ENCODE measurements at places on chromosomes 4 and X. TPM values are rescaled to one million over a fixed set of nuclear protein-coding genes. Genes with fewer than 3 reads are reported as not detected.

DNA sequence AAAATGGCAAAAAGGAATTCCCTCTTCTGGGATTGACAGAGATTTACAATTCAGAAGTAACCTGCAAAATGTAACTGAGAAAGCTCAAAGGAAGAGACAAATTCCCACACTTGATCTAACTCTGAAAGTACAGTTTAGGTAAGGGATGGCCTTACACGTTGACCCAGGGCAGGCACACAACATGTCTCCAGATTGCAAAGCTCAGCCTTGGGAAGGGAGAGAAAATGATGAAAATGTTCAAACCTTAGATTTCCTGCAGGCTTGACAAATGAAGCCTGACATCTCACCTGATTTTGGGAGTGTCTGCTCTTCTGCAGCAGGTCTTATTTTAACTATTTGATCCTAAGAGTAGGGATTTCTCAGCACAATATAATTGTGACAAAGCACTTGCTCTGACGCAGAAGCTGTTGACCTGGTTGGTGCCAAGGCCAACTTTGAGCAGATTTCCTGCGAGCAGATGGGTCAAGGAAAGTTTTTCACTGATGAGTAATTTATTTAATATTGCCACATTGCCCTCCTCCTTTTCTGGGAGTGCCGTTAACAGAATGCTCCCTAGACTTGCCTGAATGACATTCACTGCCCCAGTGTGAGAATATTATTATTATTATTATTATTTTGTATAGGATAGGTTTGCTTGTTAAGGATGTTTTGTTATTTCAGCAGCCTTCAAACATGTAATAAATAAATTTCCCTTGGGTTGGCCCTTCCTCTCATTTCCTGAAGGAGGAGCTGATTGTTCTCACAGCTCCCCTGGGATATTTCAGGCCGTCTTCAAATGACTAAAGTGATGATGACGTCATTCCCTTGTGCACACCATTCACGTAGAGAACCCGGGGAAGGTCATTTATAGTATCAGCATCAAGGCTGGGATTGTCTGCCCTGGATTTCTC, 157.1 kb downstream of the VEGFC start:
- peaks cover 16% of the 10 kb centered on the region for H3K4me1 ChIP-seq
- DNase-seq: no peak
- H3K36me3 ChIP-seq: no peaks in the 10 kb centered on the region
- H3K4me3 ChIP-seq: no peak overlapping the region
- no peak overlapping the region for H3K27ac ChIP-seq

DNA sequence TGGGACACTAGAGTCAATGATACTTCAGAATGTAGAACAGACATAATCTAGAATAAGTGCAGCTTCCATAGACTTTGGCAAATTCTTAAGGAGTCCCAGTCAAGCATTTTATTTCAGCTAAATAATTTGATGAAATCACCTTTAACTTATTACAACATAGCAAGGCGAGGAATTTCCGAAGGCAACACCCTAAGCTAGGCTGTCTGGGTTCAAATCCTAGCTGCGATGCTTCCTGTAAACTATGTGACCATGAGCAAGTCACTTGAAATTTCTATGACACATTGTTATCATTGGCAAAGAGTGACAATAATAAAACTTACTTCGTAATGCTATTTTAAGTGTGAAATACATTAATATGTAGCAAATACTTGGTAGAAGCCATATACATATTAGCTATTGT, 679.1 kb downstream of the DMD start:
- DNase-seq: no peak
- no peak overlapping the region for H3K4me3 ChIP-seq
- H3K36me3 ChIP-seq: no peaks in the 10 kb centered on the region
- H3K4me1 ChIP-seq: no peaks in the 10 kb centered on the region

CDS1 gene
- total RNA-seq: 22.4 TPM

DNA sequence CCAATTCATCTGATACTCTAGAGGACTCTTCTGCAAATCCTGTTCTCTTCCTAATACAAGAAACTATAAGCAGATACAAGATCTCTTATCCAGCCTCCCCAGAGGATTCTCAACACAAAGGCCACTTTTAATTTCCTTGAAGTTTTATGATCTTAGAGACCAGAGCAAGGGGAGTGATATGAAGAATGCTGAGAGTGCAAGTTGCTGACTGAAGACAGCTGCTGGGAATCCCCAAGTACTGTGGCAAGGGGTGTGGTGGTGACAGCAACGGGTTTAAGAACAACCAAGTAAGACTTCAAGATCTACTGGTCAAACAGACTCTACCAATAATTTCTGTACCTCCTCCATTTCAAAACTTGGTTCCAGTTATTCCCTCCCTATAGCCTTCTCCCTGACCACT, 7.0 kb downstream of the AMMECR1 start:
- H3K27me3 ChIP-seq: no peaks in the 10 kb centered on the region
- no peaks in the 10 kb centered on the region for H3K36me3 ChIP-seq
- peaks cover 22% of the 10 kb centered on the region for H3K4me1 ChIP-seq
- DNase-seq: no peak

DNA sequence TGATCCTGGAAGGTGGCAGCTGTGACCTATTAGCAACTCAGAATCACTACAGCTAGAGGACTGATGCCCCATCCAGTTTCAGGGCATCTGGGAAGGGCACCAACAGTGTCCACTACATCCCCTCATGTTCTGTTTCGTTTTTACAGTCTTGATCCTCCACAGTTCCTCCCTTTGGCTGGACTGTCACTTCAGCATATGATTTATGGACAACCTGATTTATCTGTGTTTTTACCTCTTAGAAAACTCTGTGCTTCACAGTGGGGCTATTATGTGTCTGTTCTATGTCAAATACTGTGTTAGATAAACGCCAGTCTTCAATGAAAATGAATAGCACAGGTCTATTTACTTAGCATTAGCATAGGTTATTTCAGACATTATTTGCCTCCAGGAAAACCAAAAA, 63.1 kb upstream of the GRPR start:
- H3K27ac ChIP-seq: no peak overlapping the region
- no peak for DNase-seq
- H3K4me1 ChIP-seq: no peaks in the 10 kb centered on the region
- H3K27me3 ChIP-seq: no peaks in the 10 kb centered on the region
- H3K36me3 ChIP-seq: no peaks in the 10 kb centered on the region

Measured in Calu3 (cell line).